Endothelial cell (in vitro differentiated cells): ENCODE measurements at places on chromosomes 7 and 10. TPM values are rescaled to one million over a fixed set of nuclear protein-coding genes. Genes with fewer than 3 reads are reported as not detected.
A peak's percentile ranks its signal among the peaks of the same experiment; 100 is the strongest.

DNA sequence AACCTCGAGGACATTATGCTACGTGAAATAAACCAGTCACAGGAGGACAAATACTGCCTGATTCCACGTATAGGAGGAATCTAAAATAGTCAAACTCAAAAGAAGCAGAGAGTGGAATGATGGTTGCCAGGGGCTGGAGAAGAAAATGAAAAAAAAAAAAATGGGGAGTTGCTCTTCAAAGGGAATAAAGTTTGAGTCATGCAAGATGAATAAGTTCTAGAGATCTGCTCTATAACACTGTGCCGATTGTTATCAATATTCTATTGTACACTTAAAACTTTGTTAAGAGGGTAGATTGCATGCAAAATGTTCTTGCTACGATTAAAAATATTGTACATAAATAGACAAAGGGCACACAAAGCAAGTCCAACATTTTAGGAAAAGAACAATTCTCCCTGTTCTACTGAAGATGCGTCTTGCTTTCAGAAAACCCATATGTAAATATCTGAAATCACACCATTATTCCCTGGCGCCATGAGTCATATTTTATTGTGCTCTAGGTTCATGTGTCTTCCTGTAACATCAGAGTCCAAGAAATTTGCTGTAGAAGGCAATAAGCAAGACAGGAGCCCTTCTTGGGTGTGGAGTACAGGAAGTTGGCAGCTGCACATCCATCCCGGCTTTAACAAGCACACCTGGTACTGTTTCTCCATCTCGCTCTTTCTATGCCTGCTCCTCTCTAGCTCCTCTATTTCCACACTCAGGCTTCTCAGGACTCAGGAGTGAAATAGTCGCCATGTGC is 145.9 kb downstream of the GFRA1 start:
- H3K36me3 ChIP-seq: no peaks in the 10 kb centered on the region
- DNase-seq: no peak
- no peak overlapping the region for H3K27ac ChIP-seq
- H3K4me3 ChIP-seq: no peak overlapping the region
- peaks cover 6% of the 10 kb centered on the region for H3K4me1 ChIP-seq

- H3K36me3 ChIP-seq: no peaks in the 10 kb centered on the region
- no peak overlapping the region for H3K4me3 ChIP-seq
- no peak for DNase-seq
- no peaks in the 10 kb centered on the region for H3K27me3 ChIP-seq
- no peaks in the 10 kb centered on the region for H3K4me1 ChIP-seq
These were observed 67.3 kb downstream of the ZNRF2 start for GRCh38 chr7:30351724-30352123.

- H3K27ac ChIP-seq: no peak overlapping the region
- DNase-seq: peak; percentile 32
- H3K4me3 ChIP-seq: peak overlapping the region; percentile 95
- H3K36me3 ChIP-seq: no peaks in the 10 kb centered on the region
- H3K4me1 ChIP-seq: peaks cover 29% of the 10 kb centered on the region
These were observed 1.3 kb upstream of the ARID5B start for GRCh38 chr10:61899997-61900828.

Gene SLC29A3
- total RNA-seq: 11.7 TPM

Gene LAMB1
- 453 TPM for total RNA-seq

DNA sequence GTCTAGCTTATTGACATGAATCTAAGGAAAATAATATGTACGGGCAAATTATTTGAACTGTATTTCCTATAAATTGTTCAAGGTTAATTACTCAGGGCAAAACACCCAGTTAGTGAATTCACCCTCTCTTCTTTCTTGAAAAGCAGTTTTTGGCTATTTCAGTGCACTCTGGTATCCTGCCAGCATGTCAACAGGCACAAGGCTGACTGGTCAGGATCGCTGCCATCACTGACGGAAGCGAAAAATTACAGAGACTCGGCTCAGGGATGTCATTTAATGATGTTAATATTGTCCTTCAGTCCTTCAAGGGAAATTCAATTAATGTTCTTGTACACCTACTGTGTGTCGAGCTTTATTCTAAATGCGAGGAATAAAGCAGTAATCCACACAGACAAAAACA is 28.3 kb upstream of the OLAH start:
- no peak for DNase-seq
- no peaks in the 10 kb centered on the region for H3K27me3 ChIP-seq
- no peaks in the 10 kb centered on the region for H3K36me3 ChIP-seq
- no peaks in the 10 kb centered on the region for H3K4me1 ChIP-seq
- H3K4me3 ChIP-seq: no peak overlapping the region

DNA sequence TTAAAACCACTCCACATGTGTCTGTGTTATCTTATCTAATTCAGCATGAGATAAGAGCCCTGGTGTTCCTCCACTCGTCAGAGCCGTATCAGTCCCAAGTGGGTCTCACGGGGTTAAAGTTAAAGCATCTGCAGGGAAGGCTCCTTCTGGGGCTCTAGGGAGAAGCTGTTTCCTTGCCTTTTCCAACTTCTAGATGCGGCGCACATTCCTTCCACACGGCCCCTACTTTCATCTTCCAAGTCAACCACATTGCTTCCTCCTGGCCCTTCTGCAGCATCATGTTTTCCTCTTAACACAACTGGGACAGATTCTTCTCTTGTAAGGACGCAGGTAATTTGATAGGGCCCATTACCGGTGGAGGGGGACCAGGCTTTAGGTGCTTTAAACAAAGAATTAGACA is 620.1 kb upstream of the DPP6 start:
- H3K4me1 ChIP-seq: no peaks in the 10 kb centered on the region
- H3K4me3 ChIP-seq: no peak overlapping the region
- H3K36me3 ChIP-seq: no peaks in the 10 kb centered on the region
- DNase-seq: no peak
- peaks cover 2% of the 10 kb centered on the region for H3K27me3 ChIP-seq

Gene BLNK
- total RNA-seq: not detected

Gene NOLC1
- total RNA-seq: 43.2 TPM

DNA sequence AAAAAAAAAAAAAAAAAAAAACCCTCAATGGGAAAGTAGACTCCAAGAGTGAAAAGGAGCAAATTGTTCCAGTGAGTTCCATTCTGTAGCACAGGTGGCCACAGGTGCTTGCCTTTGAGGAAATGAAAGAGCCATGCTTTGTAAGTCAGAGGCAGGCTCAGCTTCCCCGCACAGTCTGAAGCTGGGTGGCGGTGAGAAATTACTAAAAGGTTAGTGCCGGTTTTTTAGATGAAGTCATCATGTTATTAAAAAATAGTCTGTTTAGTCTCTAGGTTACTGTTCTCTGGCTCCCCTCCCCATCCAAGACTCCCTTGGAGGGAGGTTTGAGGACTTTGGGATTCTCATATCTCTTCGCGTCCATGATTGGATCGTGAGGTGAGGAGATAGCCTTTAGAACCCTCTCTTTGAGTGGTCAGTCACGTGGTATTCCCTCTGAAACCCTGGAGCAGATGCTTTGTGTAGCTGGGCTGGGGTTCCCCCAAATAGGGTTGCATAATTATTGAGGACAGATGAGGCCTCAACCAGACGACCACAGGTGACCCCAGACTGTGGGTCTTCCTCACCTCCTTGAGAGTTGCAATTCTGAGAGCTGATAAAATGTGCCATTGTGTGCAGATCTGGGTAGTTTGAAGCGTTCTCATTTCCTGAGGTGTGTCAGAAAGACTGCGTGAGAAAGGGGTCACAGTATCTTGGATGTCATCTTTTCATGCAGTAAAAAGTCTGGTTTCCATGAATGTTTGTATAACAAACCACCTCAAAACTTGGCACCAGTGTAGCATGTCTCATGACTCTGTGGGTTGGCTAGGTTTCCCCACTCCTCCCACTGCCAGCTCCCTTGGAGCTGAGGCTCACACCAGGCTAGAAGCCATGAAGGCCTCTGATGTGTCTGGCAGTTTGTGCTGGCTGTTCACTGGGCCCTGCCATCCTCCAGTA is 27.1 kb downstream of the OGDH start:
- no peaks in the 10 kb centered on the region for H3K36me3 ChIP-seq
- peaks cover 2% of the 10 kb centered on the region for H3K27me3 ChIP-seq
- no peak for DNase-seq
- no peak overlapping the region for H3K4me3 ChIP-seq
- peaks cover 28% of the 10 kb centered on the region for H3K4me1 ChIP-seq

- H3K4me1 ChIP-seq: no peaks in the 10 kb centered on the region
- H3K4me3 ChIP-seq: no peak overlapping the region
- H3K27me3 ChIP-seq: no peaks in the 10 kb centered on the region
These were observed 24.6 kb upstream of the ITGA8 start for GRCh38 chr10:15744217-15744865.

DNA sequence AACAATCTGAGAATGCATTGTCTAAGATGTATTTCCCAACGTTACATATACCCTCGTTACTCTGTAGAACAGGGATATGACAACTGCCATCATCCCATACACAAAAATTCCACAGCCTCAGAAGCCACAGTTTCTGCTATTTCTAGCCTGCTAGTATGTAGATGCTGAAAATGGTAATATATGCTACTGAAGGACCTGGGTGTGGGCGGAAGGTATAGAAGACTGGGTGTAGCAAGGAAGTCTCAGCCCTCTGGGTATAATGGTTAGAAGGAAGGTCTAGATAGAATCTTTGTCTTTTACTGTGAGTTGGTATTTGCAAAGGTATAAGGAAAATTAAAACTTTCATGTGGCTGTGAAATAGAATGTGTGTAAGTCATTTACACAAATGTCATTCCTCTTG is 79.2 kb upstream of the HPS1 start:
- no peaks in the 10 kb centered on the region for H3K36me3 ChIP-seq
- no peak overlapping the region for H3K4me3 ChIP-seq
- DNase-seq: no peak
- peaks cover 1% of the 10 kb centered on the region for H3K27me3 ChIP-seq

Gene CEP55
- total RNA-seq: 3.5 TPM

Gene HECW1
- 0.15 TPM for total RNA-seq

Gene SPDYE6
- not detected for total RNA-seq

- H3K27ac ChIP-seq: no peak overlapping the region
- DNase-seq: no peak
- H3K4me1 ChIP-seq: no peaks in the 10 kb centered on the region
- no peaks in the 10 kb centered on the region for H3K27me3 ChIP-seq
- no peak overlapping the region for H3K4me3 ChIP-seq
These were observed 896.4 kb downstream of the PCDH15 start for GRCh38 chr10:53904506-53905241.

DNA sequence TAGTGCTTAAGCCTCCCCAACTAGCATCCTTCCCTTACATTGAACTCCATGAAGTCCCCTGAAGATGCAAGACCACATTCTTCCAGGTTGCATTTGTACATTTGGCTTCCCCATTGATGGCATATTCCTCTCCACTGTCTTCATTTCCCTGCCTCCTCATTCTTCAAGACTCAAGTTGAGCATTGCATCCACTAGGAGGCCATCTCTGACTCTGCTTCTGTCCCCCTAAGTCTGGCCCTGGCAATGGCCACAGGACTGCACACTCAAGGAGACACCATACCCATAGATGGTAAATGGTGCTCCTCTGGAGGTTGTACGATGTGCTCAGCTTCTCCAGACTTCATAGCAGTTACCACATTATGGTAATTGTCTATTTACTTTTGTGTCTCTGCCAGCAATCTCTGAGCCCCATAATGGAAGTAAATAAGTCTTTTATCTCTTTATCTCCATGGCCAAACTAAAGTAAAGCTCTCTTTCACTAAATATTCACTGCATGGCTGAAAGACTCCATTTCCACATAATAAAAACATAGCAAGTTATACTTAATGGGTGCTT is 112.6 kb downstream of the PTPRZ1 start:
- H3K4me1 ChIP-seq: no peaks in the 10 kb centered on the region
- H3K36me3 ChIP-seq: no peaks in the 10 kb centered on the region
- no peaks in the 10 kb centered on the region for H3K27me3 ChIP-seq
- DNase-seq: no peak

GRCh38 chr7:104922182-104923009 is 91.6 kb upstream of the KMT2E start:
- no peak overlapping the region for H3K4me3 ChIP-seq
- no peak for DNase-seq
- H3K4me1 ChIP-seq: no peaks in the 10 kb centered on the region
- no peak overlapping the region for H3K27ac ChIP-seq
- peaks cover 2% of the 10 kb centered on the region for H3K27me3 ChIP-seq

Gene C10orf95
- total RNA-seq: 0.18 TPM

GRCh38 chr7:23964715-23965114 is 254.7 kb downstream of the STK31 start:
- no peaks in the 10 kb centered on the region for H3K36me3 ChIP-seq
- no peak overlapping the region for H3K27ac ChIP-seq
- no peaks in the 10 kb centered on the region for H3K4me1 ChIP-seq
- H3K27me3 ChIP-seq: no peaks in the 10 kb centered on the region
- H3K4me3 ChIP-seq: no peak overlapping the region
- no peak for DNase-seq

- H3K4me1 ChIP-seq: peaks cover 2% of the 10 kb centered on the region
- H3K36me3 ChIP-seq: no peaks in the 10 kb centered on the region
- H3K27me3 ChIP-seq: peaks cover 5% of the 10 kb centered on the region
- H3K27ac ChIP-seq: no peak overlapping the region
These were observed 177.3 kb downstream of the PHTF2 start for GRCh38 chr7:77975672-77976480.

DNA sequence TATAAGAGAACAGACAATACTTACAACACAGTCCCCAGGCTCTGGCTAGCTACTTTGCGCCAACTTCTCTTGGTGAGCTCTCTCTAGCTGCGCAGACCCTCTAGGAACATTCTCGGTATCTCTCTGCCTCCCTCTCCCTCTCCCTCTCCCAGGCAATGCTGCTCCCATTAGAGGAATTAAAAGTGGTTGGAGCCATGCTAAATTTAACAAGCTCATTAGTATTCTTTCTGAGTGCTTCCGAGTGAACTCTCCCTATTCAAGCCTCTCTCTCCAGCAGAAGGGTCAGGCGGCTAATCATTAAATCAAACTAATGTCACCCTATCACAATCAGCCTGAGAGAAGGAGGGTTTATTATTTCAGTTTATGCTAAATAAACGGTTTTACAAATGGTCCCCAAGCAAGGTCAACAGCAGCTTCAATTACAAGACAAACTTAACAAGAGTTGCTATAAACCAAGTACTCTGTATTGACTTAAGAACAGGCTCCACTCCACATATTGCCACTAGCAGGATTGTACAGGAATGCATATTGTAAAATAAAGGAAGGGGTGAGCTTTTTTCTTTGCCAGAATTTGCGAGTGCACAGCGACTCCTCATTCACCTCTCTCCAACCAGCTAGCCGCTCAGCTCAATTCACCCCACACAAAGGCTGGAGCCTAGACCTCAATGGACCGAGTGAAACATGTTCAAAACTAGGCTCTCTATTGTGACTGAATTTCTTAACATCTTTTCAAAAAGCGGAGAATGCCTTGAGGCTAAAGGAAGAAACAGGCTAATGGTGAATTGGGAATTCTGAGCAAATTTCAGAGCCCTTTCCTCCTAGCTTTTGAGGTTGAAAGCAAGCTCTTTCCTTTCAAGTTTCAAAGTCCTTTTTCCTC is 84.4 kb downstream of the GLI3 start:
- DNase-seq: no peak
- H3K27me3 ChIP-seq: no peaks in the 10 kb centered on the region
- no peak overlapping the region for H3K27ac ChIP-seq
- H3K36me3 ChIP-seq: no peaks in the 10 kb centered on the region

DNA sequence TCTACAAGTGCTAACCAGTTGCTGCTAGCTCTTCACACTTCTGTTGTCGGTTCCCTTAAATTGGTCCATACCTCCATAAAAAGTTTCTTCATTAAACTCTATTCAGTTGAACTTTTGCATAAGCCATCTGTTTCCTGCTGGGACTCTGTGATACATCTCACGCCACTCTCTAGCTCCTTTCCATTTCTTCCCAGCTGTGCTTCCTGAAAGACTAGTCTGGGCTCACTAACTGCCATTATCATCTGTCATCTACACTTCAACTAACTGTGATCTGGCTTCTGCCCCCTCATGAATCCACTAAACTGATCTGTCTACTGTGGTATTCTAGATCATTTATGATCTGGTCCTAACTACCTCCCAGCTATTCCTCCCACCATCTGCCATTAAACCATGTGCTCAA is 78.3 kb downstream of the ELAPOR2 start:
- DNase-seq: no peak
- peak overlapping the region; percentile 4 for H3K27ac ChIP-seq
- peaks cover 4% of the 10 kb centered on the region for H3K27me3 ChIP-seq
- peak overlapping the region; percentile 38 for H3K4me3 ChIP-seq
